ENCODE measurements at places on chromosomes 13 and 19.
A peak's percentile ranks its signal among the peaks of the same experiment; 100 is the strongest.

DNA sequence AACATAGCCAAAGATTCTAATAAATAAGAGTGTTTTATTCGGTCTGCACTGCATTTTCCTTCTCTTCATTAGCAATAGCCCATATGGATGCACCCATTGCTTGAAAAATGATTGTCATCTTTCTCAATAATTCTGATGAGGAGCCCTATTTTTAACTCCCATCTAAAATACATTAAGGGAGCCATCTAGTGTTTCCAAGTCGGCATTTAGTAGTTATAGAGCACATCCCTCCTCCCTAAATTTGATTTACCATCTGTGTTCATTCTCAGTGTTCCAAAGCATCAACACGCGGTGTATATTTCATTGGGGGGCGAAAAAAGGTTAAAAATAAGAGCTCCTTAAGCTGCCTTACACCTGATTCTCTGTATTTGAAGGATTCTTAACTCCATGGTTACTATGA is 119.2 kb upstream of the IPO5 start:
- DNase-seq: no peak

- DNase-seq: no peak
Observed at GRCh38 chr13:40063278-40063698, 407.8 kb downstream of the COG6 start.

DNA sequence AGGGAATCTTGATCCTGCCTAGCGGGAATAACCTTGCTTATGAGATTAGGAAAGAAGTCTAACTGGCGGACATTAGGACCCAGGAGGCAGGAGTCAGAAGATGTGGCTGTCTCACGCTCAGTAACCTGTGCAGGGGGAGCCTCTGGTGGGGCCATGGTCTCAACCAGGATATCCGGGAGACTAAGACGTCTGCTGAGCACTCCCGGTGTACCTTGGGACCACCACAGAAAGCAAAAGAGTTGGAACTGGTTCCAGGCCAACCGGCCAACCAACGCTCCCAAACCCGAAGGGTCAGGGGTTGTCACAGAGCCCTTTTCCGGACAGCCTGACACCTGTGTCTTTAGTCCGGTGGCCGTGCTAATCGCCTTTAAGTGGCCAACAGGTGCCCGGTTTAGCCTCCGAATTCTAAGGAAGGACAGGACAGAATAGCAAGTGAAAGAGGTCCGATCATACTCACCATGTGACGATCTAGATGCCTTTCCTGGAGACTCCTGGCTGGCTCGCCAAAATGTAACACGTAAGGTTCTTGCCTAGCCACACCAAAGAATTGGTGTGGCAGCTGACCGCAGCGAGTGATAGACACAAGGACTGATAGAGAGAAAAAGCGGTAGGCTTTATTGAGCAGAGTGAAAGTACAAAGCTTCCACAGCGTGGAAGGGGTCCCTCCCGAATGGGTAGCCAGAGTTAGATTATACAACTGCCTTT is 103.9 kb upstream of the DIAPH3 start:
- DNase-seq: peak; percentile 36

DNA sequence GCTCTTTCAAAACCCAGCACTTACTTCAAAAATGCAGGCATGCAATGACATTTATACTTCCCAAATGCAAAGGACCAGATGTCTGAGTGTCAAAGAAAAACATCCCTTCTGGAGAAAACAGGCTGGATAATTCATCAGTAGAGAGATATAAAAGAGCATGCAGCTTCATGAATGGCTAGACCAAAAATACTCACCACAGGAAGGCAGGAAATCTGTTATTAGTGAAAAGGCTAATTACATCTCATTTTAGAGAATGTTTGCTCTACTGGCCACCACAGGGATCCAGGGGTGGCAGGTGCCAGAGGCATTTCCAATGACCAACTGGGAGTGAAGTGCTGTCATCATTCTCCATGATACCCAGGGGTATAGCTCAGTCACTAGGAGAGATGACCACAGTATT is 106.5 kb downstream of the LHFPL6 start:
- no peak for DNase-seq

DNA sequence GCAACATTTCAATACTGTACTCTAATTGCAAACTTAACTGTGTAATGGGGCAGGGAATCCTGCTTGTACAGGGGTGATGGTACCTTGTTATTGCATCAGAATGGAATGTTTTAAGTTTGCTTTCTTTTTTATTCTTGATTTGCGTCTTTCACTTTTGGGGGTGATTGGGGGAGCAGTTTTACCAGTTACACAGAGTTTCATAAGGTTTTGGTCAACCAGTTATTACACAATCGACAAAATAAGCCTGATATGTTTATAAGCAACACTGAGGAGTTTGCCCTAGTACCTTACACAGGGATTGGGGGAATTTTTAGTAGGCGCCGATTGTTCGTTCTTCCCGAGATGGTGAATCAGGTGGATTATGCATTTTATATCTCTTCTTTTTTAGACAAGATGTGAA is 2.7 kb downstream of the KLF5 start:
- DNase-seq: no peak

GRCh38 chr19:55111238-55111831 is 6.1 kb downstream of the PPP1R12C start:
- DNase-seq: no peak

DNA sequence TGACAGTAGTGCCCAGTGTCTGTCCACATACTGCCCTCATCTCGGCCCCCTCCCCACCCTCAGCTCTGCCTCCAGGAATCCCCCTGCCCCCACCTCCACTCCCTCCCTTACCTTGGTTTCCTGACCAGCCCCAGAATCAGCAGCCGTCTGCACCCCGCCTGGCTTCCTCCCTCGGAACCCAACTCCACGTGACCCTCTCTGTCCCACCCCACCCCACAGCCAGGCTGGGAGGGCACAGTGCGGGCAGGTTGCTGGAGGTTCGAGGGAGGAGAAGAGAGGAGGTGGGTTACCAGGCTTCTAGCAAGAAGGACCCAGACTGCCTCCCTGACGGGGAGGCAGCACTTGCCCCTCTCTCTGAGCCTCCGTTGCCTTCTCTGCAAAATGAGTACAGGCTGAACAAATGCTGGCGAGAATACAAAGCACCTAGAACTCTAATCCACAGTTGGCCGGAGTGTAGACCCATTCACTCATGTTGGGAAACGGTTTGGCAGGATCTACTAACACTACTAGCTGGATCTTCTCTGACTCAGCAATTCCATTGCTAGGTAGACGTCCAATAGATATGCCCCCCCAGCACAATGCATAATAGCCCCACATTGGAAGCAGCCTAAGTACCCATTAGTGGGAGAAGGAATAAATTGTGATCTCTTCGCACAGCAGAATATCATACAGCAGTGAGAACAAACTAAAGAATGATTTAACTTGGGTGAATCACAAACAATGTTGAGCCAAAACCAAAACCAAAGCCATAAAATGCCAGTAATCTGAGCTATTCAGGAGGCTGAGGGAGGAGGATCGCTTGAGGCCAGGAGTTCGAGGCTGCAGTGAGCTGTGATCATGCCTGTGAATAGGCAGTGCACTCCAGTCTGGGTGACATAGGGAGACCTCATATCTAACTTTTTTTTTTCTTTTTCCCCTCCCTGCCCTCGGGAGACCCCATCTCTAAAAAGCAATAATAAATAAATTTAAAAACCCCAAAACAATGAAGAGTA is at the start of gene RASAL3:
Gene RASAL3 (minus strand): TSS at position 151 of the 992 bp plus-strand sequence. CDS start 186 bp downstream, outside the sequence.
- DNase-seq: peak; percentile 79

GRCh38 chr13:46594374-46595078 is 41.6 kb downstream of the LRCH1 start:
- DNase-seq: no peak

GRCh38 chr19:49475995-49476880 is 2.2 kb downstream of the FLT3LG start:
- DNase-seq: peak; percentile 78

- no peak for DNase-seq
Observed at GRCh38 chr13:44989941-44990340, 603 bp downstream of the GPALPP1 start.

DNA sequence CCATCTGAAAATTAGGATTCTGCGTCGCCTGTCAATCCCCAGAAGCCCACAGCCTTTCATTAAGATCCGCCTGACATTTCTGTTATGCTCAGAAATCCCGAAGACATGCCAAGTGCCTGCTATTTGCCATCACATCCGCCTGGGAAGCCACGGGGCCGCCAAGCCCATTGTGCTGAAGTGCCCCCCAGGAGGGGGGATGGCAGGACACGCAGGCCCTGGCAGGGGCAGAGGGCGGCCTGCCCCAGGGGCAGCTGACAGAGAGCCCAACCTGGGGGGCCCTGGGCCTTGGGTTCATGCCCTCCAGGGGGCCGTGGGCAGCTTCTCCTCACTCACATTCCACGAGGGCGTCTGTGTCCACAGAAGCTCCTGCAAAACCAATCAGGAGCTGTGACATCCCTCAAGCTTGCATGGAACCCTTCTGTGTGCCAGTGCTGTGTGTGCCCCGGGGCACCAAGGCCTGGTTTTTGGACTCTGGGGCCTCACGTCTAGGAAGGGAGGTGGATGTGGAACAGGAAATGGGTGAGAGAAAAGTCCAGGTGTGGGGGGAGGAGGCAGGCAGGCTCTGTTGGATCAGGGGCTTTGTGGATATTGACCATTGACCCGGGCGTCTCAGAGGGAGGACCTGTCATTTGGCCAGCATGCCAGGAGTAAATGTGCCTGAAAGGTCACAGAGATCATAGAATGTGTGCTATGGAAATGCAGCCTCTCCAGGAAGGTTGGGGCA is 122.9 kb downstream of the URI1 start:
- DNase-seq: no peak

DNA sequence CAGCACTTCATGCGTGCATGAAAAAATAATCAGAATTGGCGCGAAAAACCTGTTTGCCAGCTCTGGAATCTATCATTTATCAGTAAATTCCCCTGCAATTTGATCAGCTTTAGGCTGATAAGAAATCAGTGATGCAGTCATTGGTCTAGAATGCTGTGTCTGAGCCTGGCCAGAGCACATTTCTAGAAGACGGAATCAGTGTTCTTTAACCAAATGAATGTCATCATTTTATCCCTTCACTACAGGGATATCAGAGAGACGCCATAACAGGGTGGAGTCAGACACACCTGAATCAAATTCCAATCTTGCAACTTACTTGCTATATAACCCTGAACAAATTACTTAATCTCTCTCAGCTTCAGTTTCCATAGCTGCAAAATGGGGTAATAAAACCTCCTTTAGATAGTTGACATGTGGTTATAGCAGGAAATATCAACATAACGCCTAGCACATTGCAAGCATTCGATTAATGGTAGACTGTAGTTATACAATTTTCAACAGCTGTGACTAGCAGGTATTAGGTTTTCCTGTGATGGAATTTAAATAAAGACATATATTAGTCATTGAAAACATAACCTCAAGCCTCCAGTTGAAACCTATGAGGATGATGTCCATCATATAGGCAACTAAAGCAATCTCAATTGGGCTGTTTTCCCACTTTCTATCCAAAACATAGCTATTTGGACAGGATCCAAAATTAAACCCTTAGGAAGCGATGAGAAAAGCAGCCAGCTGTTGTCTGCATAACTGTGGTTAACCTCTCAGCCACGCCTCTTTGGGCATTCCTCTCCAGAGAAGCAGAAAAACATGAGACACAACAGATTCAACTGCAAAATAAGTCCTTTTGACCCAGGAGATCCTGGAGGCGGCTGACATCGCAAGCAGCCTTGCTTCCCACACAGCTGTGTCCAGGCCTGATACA is 51.6 kb upstream of the UBL3 start:
- peak; percentile 67 for DNase-seq

- peak; percentile 13 for DNase-seq
Observed at GRCh38 chr13:21218351-21219035, 42.0 kb downstream of the MRPL57 start.

DNA sequence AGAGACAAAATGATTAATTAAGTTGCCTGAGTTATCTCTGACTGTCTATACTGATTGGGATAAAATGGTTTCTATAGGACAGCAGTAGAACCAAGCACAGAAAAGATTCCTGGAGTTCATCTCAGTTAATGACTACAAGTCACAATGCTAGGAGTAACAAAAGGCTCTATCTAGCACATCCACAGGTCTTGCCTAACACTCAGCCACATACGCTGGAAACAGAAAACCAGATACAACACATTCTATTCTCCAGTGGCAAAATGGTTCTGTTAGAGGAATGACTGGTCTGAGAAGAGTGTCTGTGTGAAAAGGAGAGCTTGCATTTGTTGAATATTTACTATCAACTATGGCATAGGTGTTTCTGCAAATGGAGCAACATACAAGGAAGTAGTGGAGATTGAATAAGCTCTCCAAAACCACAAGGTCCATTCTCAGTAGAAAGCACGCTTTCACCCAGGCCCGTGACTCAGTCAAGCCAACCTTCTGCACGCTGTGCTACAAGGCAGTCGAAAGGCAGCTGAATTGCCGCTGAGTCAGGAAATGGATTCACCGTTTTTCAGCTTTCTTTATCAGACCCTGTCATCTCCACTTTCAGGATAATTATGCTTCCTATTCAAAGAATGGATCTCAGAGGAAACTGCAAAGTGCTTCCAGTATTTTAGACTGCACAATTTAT is 761.5 kb downstream of the EFNB2 start:
- DNase-seq: no peak

DNA sequence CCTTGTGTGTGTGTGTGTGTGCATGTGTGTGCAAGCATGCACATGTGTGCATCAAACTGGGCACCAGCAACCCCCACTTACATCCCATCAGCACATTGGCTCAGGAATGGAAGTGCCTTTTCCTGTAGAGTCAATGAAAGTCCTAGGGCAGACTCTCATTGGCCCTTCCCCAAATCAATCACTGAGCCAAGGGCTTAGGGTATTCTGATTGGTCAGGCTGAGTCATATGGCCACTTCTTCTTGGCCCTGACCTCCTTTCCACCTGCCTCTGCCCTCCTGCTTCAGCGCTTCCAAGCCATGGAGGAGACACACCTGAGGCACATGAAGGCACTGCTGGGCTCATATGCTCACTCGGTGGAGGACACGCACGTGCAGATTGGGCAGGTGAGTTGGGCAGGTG is 20.9 kb downstream of the FCHO1 start:
- DNase-seq: peak; percentile 31

DNA sequence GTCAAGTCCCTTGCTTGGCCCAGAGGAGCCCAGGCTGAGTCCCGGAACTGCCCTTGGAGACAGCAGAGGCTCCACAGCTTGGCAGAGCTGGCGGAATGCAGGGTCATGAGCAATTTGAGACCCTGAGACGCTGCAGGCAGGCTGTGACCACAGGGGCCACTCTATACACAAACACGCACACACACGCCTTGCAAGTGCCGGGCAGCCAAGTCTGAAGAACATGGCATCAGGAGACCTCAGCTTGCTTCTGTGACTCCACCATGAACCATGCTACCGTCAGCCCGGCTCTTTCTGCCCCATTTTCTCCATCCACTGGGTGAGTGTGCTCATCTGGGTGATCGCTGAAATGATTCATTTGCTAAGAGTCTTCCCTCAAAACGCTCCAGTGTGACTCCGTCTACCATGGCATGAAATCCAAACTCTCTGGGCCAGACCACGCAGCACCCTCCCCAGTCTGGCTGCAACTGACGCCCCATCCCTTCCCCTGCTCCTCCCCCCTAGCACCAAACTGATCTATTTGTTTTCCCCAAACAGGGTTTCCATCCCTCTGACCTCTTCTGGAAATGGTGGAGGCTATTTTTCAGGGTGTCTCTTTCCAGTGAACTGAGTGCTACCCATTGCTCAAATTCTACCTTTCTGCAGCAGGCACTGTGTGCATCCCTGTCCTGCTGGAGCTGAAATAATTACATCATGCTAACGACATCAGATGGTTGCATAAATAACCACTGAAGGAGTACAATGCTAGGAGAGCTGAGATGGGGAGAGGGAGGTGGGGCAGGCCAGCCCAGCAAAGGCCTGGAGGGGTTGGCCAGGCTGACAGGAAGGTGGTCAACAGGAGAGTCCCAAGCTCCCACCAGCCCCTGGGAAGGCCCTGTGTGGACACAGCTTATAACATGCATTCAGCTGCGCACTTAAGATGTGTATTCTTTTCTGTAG is 3.1 kb downstream of the CARS2 start:
- no peak for DNase-seq

- no peak for DNase-seq
Observed at GRCh38 chr13:99522298-99522697, 21.0 kb downstream of the TM9SF2 start.

All from CD4-positive, alpha-beta T cell treated with Interleukin-17A for 1 hour (primary cell).